ENCODE measurements at places on chromosomes 6 and 20.

DNA sequence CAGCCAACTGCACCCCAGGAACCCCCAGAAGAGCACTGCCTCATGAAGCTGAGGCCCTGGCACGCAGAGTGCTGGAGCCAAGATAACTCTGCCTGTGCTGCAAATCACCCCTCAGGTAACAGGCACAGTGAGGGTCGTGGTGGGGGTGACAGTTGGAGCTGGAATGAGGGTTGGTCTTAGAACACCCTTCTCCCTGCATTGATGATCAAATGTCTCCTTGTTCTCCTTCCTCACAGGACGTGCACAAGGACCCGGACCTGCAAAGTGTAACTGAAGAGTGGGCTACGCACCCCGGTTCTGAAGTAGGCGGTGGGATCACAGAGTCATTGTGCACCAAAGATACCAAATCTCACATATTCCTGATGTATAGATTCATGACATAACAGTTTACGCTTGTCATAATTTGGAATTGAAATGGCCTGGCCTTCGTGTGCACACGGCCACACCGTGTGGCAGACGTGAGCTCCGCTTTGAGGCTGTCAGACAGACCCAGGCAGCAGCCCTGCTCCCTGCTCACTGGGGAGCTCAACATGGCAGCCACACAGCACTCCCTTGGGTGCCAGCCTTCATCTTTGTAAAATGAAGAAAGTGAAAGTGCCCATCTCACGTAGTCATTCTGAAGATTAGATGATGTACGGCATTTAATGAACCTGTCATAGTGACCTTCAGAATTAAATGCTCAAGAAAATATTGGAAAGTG is 8.8 kb downstream of the THBS2 start:
- DNase-seq, result no peak

GRCh38 chr6:119147101-119148053 is 68.9 kb upstream of the FAM184A start:
- no peak for DNase-seq

GRCh38 chr6:158219228-158219627 is 51.1 kb downstream of the GTF2H5 start:
- no peak for DNase-seq

- DNase-seq, result no peak
These were observed 87.6 kb downstream of the MYLK4 start for GRCh38 chr6:2663123-2663522.

DNA sequence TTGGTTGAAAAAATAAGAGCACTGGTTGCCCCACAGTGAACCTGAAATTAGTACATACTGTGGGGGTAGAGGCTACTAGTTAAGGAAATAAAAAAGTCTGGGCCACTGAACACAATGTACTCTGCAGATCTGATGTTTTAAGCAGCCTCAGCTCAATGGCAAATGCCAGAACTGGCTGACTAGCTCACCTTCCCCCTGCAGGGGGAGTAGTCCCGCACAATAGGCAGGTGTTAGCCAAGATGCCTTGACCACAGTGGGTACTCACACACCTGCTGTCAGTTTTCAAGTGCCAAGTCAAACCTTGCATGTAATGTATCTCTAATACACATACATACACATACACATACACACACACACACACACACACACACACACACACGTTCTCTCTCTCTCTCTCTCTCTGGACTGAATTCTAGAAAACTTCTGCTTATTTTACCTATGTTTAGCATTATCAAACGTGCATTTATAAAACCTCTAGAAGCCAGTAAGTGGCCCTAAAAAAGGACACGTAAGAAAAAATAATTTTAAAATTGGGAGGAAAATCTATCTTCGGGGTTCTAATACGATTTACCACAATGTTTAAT is 36.1 kb downstream of the GMDS start:
- peak; percentile 6 for DNase-seq

DNA sequence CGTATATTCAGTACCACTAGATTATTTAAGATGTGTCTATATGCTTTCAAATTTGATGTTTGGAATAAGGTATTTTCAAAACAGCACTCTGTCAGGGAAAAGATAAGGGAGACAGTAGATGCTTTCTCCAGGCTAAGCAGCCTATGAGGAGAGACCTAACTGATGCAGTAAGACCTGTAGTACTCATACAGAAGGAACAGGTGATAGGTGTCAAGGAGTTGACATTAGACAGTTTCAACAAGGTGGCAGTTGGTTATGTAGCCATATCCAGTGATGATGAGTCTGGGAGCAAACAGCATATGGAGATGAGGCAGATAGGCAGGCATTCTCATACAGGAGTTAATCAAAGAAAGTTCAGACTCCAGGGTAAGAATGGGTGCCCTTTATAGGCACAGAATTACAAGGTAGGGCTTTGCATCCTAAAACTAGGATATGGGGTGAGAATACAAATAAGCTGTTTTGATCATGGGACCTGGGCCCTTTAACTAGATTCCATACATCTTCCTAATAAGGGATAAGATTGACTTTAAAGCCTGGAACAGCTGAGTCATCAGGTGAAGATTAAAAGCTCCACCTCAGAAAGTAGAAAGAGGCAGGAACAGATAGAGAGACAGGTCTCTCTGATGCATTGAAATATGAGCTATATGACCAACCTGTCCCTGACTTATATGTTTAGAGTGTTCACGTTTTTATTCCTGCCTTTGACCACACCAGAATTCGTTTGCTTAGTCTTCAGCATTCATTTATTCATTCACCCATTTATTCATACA is 7.9 kb downstream of the RSPH4A start:
- DNase-seq, result no peak

DNA sequence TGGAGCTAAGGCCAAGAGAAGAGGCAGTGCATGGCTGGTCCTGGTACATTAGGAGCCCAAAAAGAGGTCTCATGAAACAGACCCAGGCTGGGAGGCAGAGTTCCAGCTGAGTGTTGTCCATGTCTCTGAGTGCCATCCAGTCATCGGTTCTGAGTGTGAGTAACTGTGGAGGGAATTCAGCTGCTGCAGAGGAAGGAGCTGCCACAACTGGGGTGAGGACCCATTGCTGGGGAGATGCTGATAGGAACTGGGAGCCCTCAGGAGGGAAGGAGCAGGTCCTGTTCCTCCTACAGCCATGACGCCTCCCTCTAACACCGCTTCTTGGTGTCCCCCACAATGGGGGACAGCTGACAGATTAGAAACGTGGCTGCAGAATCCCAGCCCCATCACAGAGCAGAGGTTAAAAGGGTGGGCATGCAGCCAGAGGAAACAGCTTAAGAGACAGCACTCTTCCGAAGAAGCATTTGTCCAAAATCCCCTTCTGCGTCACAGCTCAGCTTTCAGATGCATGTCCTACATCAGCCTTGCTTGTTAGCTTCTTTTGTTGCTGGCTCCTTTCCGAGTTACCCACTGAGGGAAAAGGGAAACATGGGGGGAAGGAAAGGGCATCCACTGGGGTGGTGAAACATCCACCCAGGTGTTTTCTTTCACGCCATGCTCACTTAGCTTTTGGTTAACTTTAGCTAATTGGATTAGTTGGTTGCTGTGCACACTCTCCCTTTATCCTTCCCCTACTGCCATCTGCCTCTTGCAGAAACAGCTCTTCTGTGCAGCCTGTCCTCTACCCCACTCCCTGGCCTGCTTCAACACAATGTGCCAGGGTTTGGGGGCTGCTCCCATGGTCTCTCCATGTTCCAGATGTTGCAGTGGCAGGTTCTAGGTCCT is 239.2 kb downstream of the SYNDIG1 start:
- no peak for DNase-seq

- DNase-seq, result no peak
These were observed 124.2 kb downstream of the LY86 start for GRCh38 chr6:6712449-6713403.

DNA sequence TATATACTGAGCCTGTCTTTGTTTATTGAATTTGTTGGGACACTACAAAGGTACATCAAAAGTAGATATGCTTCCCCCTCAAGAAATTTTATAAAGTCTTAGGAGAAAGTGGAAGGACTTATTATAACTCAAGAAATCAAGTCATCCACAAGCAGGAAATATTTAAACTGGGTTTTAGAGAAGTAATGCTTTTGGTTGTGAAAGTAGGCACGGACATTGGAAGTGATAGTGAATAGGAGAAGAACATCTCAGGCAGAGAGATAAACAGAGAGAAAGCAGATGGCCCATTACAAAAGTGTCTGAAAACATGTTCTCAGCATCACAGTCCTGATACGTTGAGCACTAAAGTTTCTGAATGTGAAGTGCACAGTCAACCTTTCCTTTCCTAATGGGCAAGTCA is 415.6 kb upstream of the RNF217 start:
- DNase-seq, result no peak

- DNase-seq, result no peak
These were observed 1024.3 kb upstream of the MAP3K7 start for GRCh38 chr6:91611190-91611589.

- no peak for DNase-seq
These were observed 2.8 kb upstream of the ZNF512B start for GRCh38 chr20:63972312-63973159.

GRCh38 chr6:23672737-23673136 is 453.3 kb upstream of the NRSN1 start:
- no peak for DNase-seq

GRCh38 chr6:20180935-20181334 is 31.3 kb downstream of the MBOAT1 start:
- DNase-seq, result no peak

GRCh38 chr20:24933266-24933908 is 15.7 kb upstream of the CST7 start:
- no peak for DNase-seq

GRCh38 chr6:148693882-148694484 is 52.8 kb upstream of the UST start:
- DNase-seq, result no peak

- DNase-seq, result no peak
These were observed 11.0 kb upstream of the COL10A1 start for GRCh38 chr6:116136933-116137340.

- no peak for DNase-seq
These were observed 230.3 kb upstream of the ECI2 start for GRCh38 chr6:4365686-4366085.

DNA sequence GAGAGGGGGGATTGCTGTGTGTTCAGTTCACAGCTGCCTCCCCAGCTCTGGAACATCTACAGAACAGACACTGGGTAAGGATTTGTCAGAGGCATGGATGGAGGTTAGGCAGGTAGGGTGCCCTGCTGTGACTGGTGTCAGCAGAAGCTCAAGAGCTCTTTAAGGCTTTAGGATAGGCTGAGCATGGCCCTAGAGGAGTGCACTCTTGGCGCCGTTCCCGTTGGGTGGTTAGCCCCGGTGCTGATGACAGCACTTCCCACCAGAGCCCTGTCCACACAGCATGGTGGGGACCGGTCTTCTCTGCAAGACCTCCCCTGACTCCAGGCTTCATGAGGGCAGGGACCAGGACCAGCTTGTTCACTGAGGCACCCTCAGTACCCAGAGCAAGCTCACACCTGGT is 262.0 kb downstream of the BMP7 start:
- DNase-seq, result no peak

GRCh38 chr20:1894471-1894950 is 696 bp upstream of the SIRPA start:
- no peak for DNase-seq

GRCh38 chr6:83853178-83854000 is at the start of gene RIPPLY2:
RIPPLY2 (plus strand) TSS chr6:83853360; CDS start chr6:83853417, 57 bp downstream.
- DNase-seq, result no peak

GRCh38 chr6:149053848-149054558 is 263.5 kb upstream of the TAB2 start:
- DNase-seq, result no peak

DNA sequence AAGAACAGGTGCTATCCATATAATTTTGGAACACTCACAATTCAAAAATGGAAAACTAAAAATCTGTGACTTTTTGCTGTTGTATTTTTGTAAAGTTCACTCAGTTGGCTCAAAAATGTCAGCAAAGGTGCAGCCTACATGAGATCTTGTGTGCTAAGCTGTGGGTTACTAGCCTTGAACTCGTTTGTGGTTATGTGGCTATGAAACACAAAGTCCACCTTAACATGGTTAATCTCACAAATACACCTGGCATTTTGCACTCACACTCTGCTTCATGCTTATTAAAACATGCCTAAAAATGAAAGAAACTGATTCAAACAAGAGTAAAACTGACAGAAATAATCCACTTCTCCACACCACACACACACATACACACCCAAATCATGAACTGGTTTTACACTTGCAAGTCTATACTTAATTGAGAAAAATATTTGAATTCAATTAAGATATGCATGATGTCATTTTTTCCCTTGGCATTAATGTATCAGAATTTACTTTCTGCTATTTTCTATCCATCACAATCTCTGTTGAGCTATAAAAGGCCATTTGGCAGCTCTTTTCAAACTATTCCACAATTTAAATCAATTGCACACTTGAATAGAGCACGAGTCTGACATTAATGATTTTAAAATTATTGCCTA is 22.9 kb upstream of the TMEM30A start:
- no peak for DNase-seq

GRCh38 chr6:26086211-26086610 is 1.0 kb upstream of the HFE start:
- peak; percentile 65 for DNase-seq

DNA sequence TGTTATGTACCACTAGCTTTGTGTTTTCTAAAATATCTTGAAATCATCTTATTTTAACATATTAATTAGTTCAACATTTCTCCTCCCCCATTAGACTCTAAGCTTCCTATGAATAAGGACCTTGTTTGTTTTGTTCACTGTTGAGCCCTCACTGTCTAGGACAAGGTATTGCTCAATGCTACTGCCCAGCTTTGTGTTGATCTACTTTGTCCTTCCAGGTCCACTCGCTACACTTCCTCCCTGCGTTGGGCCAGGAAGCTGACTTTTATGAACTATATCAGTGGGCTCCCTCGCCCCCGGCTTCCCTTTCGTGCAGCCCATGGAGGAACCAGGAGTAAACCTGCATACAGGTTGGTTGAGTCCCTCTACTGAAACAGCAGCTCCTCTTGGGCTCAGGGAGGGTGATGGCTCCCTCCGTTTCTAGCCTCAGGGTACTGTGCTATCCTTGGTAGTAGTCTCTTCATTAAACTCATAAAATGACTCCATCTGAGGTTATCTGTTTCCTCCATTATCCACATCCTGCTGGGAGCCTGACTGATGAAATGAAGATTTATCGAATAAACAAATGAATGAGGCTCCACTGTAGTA is 272.5 kb downstream of the CLIC5 start:
- no peak for DNase-seq

DNA sequence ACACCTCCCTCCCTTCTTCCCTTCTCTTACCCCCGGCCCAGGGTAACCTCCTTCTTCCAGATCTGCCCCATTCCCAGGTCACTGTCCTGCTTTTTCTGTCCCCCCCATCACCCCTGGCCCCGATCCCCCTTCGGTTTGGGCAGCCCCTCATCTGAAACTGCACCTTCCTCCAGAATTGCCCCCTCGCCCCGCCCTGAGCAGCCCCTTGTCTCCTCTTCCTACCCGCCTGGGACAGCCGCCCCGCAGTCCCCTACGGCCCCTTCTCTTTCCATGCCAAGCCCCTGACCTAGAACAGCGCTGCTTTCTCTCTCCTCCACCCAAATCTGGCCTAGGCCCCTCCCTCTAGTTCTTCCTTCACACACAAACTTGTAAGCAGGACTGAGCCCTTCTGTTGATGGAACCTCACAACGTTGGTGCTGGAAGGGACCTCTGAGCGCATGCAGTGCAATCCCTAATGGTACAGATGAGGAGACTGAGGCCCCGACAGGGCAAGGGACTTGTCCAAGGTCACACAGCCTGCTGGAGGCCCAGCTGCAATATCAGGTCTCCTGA is 630 bp downstream of the PPP2R5D start:
- DNase-seq, result peak; percentile 11

GRCh38 chr6:38188677-38189335 is 369.3 kb downstream of the ZFAND3 start:
- DNase-seq, result no peak

GRCh38 chr20:38169636-38170193 is 4.6 kb upstream of the TGM2 start:
- DNase-seq, result no peak

Data from CD4-positive, alpha-beta T cell treated with Interleukin-6 at 100 ng/mL for 8 hours (primary cell).